Stimulated activated CD8-positive, alpha-beta memory T cell treated with anti-CD3 and anti-CD28 coated beads, Interleukin-15, amount 100 ng/mL, for 24 hours (primary cell): ENCODE measurements at places on chromosomes 2 and 18.

DNA sequence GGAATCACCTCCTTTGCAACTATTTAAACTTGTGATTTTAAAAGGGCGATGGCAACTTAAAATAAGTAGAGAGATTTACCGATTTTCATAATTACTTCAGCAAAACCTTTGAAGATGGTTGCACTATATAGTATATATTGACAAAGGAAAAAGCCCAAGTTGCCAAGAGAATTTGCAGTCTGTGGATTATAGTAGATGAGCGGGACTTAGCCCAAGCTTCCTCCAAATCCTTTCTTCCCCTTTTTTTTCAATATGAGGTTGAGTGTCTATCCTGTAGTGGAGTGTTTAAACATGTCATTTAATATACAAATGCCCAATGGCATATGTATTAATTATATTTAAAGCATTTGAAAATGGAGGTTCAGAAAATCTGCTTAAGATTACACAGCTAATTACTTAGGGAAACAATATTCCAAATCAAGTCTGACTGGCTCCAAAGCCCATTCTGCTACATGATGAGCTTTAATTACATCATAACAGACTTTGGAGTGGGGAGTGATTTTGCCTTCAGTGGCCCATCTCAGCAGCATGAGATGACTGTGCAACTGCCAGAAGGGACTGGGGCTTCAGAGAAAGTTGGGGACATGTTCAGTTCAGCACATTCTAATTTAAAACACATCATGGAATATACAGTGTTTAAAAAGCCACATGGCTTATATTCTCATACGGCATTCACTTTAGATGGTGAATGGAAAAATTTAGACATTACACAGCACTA lies 73.2 kb downstream of the COL3A1 start:
- DNase-seq = no peak

GRCh38 chr18:48711651-48712486 lies 173.0 kb downstream of the CTIF start:
- no peak for DNase-seq

GRCh38 chr2:84792856-84793522 lies 87.9 kb downstream of the TRABD2A start:
- no peak for DNase-seq

- no peak for DNase-seq
Observed at GRCh38 chr18:51137891-51138290, 59.6 kb downstream of the MEX3C start.

GRCh38 chr2:67709835-67710234 lies 312.7 kb downstream of the ETAA1 start:
- DNase-seq = no peak

DNA sequence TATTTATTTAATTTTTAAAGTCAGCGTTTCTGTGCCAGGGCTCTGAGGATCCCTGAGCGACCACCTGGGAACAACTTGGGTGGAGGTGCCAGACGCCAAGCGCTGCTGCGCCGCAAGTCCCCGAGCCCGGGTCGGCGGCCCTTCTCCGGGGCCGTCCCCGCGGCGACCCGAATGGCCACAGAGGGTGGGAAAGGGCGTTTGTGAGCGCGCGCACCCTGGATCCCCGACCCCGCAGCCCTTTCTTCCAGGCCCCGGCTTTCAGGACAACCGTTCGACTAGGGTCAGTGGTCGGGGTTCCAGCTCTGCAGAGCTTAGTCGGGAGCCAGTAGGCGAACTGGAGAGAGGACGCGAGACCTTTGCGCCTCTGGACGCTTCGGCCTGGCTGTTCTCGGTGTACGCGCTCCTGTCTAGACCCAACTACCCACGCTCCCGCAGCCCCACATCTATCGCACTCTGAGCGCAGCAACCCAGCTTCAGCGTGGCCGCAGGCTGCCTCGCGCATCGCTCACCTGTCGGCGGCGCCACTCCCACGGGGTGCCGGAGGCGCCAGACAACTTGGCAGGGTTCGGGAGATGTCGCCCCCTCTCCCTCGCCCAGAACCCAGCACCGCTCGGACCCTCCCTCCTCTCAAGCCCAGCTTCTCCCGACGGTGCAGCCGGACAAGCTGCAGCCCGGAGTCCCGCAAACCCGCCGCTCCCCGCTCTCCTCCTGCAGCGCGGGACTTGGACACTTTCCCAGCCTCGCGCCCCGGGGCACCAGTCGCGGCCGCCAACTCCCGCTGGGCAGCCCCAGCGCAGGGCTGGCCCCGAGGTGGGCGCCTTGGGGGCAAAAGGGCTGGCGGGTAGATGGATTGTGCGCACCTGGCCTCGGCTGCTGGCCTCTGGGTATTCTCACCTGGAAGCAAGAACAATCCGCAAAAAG lies 758 bp downstream of the LYPD1 start:
- no peak for DNase-seq
